ENCODE measurements at places on chromosomes 3 and 15.

GRCh38 chr3:194354315-194354714, 3.2 kb upstream of the CPN2 start:
- DNase-seq, result no peak

DNA sequence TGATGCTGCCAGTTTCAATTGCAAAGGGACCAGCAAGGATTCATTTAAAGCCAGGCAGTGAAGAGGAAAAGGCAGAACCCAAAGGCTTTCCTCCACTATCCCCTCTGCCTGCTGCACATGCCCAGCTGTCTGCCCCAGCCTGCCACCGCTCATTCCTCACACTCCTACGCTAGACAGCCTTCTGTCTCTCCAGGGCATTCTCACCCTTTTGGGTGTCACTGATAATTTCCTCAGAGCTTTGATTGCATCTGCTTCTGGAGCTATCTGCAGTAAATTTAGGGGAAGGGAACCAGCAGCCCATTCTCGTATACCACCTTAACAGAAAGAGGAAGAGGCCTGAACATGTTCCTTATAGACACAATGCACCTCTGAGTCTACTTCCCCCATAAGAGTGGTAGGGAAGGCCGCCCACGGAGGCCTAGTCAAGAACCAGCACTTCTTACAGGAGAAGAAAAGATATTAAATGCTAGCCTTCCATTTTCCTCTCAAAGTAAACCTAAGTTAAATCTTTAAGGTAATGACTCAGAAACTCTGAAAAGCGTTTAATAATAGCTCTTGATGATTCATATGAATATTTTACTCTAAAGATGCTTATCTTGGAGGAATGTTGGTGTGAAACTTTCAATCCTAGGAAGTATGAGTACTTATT, 20.9 kb downstream of the NUDT16 start:
- DNase-seq, result no peak

DNA sequence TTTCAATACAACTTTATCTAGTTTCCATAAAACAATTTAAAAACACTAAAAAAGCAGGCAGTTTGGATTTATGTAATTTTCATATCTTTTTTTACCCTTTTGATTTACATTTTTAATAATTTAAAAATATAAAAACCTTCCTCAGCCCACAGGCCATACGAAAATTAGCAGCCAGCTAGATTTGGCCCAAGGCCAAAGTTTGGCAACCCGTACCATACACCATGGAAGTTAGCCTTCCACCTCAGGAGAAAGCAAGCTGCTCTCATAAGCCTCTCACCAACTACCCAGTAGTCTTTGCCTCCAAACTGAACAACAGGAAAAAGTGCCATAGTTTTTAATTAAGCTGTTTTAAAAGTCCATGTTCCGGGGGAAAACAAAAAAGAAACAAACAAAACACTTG, 107.3 kb upstream of the TRIM42 start:
- DNase-seq, result no peak

GRCh38 chr3:142680710-142681109, 43.1 kb upstream of the TRPC1 start:
- DNase-seq, result no peak

- DNase-seq, result no peak
Observed at GRCh38 chr15:79378394-79379109, 53.6 kb upstream of the MINAR1 start.

- no peak for DNase-seq
Observed at GRCh38 chr3:59517388-59517787, 467.6 kb upstream of the CFAP20DC start.

DNA sequence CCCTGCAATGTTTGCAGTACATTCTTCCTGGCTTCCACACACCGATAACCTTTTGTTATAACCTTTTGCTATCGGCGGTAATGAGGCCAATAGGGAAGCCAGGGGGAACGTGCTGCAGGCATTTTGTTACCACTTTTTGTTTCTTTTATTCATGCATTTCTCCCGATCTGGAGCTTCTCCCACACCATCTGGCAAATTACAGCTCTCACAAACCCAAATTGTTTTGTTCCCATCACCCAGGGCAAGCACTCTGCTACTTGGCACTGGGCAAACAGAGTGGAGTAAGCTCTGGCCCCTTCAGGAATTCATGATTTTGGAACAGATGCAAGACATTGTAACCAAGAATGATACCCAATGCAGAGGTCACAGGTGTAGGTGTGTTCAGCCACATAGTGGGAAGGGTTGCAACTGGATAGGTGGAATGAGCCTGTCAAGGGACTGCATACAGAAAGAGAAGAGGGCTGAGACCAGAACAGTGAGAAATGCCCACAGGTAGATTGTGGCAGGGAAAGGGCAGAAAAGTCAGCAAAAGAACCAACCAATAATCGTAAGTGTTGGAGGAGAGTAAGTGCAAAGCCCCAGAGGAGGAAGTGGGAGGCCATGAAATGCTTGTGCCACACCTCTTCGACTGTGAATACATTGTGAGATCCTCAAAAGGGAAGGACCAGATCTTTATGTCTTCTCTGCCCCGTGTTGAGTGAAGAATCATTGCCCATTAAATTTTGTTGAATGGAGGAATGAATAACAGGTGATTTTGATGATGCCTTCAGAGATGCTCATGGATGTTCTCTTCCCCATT, 45.8 kb downstream of the PARP15 start:
- no peak for DNase-seq

DNA sequence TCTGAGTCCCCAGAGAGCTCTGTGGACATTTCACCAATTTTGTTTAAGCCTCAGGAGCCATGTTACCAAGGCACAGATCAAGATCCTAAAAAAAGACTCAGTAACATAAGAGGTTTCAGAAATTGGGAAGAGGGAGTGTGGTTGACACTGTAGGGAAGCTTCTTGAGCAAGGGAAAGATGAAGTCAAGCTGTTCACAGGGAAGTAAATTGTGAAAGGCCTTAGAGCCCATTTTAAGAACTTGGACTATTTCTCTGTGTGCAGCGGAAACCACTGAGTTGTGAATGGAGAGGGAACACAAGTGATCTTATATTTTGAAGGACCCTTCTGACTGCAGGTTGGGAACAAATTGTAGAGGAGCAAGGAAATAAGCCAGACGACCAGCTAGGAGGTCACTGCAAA, 18.7 kb downstream of the BCL2A1 start:
- DNase-seq, result no peak

DNA sequence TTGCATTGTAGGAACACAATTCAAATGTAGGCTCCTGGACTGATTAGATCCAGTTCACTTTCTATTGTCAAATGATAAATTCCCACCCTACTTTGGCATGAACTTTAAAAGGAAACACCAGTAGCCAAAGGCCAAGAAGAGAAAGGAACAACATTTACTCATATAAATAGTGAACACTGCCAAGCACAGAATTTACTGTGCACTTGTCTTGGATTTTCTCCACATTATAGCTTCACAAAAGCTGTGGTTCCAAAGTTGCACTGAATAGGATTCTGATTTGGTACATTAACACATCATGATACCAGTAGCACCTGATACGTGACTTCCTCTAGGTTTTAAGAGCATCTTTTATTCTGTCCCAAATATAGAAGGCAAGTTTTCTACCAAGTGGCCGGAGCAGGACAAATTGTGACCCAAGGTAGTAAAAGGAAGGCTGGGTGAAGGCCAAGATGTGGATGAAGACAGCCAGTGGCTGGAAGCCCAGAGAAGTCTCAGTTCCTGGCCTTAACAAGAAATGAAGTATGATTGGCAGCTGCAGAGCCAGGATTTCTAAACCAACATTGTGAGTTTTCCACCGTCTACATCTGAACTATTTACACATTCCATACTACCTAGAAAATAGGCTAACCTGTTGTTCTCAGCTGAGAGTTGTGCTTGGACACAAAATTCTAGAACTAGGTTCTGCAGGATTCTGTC, 206.7 kb downstream of the THRB start:
- DNase-seq, result no peak

- DNase-seq, result no peak
Observed at GRCh38 chr3:177481329-177481728, 284.0 kb upstream of the TBL1XR1 start.

GRCh38 chr3:99645277-99646106, 7.1 kb downstream of the COL8A1 start:
- no peak for DNase-seq

- DNase-seq, result no peak
Observed at GRCh38 chr15:70521576-70522322, 241.6 kb downstream of the UACA start.

GRCh38 chr3:47394881-47395280, 14.1 kb downstream of the PTPN23 start:
- DNase-seq, result no peak

DNA sequence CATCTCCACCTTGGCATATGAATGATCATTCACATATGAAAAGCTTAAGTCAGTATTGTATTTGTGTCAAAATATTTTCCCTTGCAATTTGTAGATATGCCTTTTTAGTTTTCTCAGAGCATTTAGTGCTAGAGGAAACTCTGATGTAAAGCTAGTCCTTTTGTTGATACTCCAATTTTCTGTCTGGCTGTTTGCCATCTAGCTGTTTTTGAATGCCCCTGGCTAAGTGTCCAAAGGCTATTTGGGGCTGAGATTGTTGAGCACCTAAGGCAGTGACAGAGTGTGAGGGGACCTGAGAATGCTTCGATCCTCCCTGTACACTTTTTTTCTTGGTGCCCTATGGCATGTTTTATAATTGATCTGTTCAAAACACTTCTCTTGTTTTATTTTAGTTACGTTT, 3.1 kb downstream of the SLC51B start:
- DNase-seq, result no peak

- no peak for DNase-seq
Observed at GRCh38 chr3:60308808-60309207, 942.4 kb downstream of the FHIT start.

GRCh38 chr3:168249205-168249549, 153.5 kb upstream of the GOLIM4 start:
- no peak for DNase-seq

DNA sequence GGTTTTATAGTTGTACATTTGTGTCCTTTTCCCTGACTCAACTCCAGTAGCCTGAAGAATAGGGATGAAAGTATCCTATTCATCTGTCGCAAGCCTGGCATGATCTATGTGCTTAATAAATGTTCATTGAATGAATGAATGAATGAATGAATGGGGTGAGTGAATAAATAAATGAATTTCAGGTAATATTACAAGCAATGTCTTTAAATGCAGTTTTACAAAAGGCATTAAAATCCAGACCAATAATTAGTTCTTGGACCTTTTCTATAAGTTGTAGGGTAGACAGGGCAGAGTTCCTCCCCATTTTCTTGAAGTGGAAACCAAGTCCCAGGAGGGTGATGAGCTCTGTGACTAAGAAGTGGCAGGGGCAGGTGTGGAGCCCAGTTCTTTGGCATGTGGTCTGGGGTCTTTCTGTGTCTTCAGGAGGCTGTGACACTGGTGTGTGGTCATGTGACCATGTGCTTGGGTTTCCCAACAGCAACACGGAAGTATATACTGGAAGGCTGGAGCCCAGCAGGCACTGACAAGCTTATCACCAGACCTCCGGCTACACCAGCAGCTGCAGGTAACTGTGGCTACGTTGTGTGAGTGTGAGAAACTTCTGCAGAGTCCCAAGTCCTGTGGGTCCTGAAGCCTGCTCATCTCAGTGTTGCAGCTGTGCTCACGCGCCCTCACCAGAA, 18.3 kb downstream of the XYLB start:
- DNase-seq, result no peak

GRCh38 chr15:35986191-35986721, 440.3 kb upstream of the DPH6 start:
- no peak for DNase-seq

- no peak for DNase-seq
Observed at GRCh38 chr3:160162440-160162839, 62.8 kb upstream of the C3orf80 start.

- DNase-seq, result no peak
Observed at GRCh38 chr15:57865294-57865693, 158.8 kb downstream of the POLR2M start.

DNA sequence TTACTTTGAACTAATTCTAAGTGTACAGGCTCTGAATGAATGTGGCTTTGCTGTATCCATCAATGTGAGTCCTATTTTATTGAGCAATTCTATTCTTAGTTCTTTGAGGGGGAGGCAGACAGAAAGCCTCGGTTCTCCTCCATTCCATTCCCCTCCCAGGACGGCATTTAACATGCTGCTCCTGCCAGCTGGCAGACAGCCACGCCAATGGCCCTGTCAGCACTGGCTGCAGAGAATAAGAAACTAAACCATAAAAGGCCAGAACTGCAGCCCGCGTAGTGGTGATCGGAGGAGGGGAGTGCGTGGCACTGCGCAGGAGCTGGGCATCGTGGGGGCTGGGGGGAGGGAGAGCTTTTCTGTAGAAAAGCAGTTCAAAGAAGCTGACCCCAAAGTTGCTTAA, 76.0 kb upstream of the HACD2 start:
- peak; percentile 67 for DNase-seq

GRCh38 chr3:42398080-42398479, 12.3 kb downstream of the LYZL4 start:
- no peak for DNase-seq

DNA sequence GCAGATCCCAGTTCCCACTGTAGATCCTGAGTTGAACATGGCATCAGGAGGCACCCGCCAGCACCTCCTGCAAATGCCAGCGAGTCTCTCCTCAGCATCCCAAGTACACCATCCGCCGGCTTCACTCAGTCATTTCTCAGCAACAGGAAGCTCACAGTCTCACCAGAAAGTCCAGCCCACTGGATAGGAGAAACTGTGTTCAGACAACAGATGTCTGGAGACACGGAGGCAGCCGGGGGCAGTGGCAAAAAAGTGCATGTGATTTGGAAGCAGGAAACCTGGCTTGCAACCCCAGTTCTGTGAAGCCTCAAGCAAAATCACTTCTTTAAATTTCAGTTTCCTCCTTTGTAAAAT, 68.7 kb downstream of the SRGAP3 start:
- no peak for DNase-seq

- no peak for DNase-seq
Observed at GRCh38 chr15:66014022-66014421, 144.7 kb downstream of the RAB11A start.

DNA sequence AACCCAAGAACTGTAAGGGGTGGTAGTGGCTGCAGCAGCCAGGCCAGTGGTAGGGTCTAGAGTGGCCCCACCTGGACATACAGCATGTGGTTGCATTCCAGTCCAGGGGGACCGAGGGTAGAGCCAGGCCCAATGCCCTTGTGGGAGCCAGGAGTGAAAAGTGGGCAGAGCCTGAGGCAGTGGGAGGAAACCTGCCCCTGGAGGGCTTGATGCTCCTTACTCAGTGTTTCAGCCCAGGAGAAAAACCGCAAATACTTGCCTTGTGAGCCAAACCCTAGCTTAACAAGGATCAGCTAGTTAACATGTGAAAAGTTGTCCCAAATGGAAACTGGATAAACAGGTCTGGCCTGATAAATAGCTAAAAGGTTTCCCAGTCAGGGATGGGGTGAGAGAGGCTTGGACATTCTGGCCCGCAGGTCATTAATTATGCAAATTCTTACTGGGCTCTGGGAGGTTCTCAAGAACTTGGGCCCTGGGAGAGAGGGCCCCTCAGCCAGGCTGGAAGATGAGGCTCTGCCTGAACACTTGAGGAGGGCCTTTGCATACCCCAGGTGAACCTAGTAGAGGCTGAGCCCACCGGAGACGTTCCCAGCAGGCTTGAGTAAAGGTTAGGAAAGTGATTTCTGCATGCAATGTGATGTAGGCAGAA, 222.1 kb downstream of the THSD4 start:
- DNase-seq, result no peak

- no peak for DNase-seq
Observed at GRCh38 chr3:5053021-5053831, 68.9 kb upstream of the ARL8B start.

- no peak for DNase-seq
Observed at GRCh38 chr15:94840794-94841783, 609.7 kb downstream of the MCTP2 start.

Measured in nucleus accumbens (tissue), 56 donors.